ENCODE measurements at places on chromosomes 16 and 17.

GRCh38 chr16:1156055-1156982 lies 3.4 kb downstream of the CACNA1H start:
- no peak for DNase-seq

DNA sequence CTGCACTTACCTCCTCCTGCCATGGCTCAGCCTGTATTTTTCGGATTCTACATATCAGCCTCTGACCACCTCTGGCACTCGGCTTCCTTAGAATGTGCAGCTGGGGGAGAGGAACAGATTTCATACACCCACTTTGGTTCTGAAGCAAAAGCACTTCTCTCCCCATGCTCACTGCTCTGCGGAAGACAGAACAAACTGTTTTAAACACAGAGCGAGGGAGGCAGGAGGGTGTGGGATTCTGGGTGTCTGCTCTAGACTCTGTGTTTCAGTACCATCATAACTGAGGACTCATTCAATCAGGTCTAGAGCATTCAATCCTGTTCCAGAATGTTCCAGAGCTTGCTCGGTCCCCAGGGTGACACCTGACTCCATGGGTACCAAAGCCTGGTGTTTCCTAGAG lies 239.1 kb downstream of the GRIN2A start:
- no peak for DNase-seq

- no peak for DNase-seq
These were observed 235.2 kb downstream of the C16orf78 start for GRCh38 chr16:49608779-49609178.

- no peak for DNase-seq
These were observed 3.0 kb downstream of the CORO1A start for GRCh38 chr16:30186444-30186781.

GRCh38 chr17:79911430-79912399 lies 72.5 kb upstream of the CBX4 start:
- DNase-seq = no peak

GRCh38 chr17:45653616-45654015 lies 130.5 kb upstream of the CRHR1 start:
- DNase-seq = no peak

DNA sequence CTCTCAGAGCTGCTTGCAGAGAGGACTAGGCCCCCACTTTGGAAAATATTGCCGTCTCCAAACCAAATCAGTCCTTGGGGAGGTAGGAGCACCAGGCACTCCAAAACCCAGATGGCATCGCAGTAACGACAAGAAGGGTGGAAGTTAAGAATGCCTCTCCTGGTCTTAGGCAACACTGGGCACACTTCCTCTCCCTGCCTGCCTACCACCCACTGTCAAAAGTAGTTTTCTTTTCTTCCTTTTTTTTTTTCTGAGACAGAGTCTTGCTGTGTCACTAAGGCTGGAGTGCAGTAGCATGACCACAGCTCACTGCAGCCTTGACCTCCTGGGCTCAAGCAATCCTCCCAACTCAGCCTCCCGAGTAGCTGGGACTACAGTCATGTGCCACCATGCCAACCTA lies 47.2 kb downstream of the SRL start:
- no peak for DNase-seq

DNA sequence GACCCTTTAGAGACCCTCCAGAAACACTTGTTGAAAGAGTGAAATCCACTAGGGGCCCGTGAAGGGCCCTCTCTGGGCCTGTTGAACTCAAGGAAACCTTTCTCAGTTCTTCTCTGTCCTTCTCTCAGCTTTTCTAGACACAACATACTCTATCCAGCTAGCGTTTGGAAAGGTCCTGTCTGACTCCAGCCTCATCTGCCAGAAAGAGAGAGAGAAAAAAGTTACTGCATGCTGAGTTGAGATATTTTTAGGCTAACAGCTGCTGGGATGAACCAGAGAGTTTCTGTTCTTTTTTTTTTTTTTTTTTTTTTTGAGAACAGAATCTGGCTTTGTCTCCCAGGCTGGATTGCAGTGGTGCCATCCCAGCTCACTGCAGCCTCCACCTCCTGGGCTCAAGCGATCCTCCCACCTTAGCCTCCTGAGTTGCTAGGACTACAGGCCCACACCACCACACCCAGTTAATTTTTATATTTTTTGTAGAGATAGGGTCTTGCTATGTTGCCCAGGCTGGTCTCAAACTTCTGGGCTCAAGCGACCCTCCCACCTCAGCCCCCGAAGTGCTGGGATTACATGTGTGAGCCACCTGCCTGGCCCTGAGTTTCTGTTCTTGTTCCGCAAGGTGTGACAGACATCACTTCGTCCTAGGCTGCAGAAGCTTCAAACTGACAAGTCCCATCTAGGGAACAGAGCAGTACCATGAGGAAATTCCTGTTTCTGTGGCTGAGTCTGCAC lies 14.9 kb upstream of the TEX2 start:
- no peak for DNase-seq

DNA sequence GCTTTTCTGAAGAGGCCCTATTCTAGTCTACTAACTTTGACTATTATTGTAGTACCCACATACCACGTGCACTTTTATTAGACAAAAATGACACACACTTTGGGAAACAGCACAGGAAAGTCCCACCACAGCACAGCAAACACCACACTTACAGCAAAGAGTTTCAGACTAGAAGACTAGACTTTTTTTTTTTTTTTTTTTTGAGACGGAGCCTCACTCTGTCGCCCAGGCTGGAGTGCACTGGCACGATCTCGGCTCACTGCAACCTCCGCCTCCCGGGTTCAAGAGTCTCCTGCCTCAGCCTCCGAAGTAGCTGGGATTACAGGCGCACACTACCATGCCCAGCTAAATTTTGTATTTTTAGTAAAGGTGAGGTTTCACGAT lies 20.1 kb downstream of the YWHAE start:
- no peak for DNase-seq

- DNase-seq = no peak
These were observed 138.8 kb upstream of the ERCC4 start for GRCh38 chr16:13781169-13781564.

DNA sequence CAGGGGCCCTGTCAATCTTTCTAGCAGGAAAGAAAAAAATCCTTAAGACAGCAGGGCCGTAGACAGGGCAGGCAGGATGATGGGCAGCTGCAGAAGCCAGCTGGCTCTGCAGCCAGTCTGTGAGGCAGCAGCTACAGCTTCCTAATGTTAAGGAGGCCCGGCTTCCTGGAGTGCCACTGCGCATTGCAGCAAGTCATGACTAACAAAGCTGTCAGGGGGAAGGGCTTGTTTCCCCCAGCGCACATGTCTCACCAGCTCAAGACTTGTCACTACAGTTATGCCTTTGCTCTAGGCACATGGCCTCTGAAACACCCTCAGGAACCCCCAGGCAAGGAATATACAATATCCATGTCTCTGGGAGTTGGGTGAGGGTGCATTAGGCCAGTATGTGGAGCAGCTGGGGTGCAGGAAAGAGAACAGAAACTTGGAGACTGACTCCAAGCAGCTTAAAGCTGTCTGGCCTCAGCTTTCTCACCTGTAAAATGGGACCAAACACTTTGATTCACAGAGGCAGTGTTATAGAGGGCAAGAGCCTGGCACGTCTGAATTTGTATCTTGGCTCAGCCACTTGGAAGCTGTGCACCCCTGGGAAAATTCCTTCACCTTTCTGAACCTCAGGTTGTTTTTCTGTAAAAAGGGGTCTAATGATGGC lies 220.0 kb downstream of the HAPSTR1 start:
- no peak for DNase-seq

DNA sequence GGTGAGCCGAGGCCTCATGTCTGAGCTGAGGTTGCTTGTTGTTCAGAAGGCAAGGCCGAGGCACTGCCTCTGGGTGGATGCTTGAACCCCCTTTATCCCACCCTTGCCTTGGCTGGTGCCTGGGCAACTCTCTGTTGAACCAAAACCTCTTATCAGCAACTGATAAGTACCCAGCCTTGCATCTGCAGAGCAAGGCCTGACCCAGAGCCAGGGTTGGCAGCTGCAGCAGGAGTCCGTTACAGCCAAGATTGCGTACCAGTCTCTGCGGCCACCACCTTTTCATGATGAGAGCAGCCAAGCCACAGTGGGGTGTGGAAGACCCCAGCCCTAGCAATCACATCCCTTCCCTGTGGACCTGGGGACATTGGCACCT lies 118.3 kb downstream of the RAB11FIP4 start:
- no peak for DNase-seq

GRCh38 chr17:75551266-75551665 lies 25.8 kb downstream of the LLGL2 start:
- no peak for DNase-seq

DNA sequence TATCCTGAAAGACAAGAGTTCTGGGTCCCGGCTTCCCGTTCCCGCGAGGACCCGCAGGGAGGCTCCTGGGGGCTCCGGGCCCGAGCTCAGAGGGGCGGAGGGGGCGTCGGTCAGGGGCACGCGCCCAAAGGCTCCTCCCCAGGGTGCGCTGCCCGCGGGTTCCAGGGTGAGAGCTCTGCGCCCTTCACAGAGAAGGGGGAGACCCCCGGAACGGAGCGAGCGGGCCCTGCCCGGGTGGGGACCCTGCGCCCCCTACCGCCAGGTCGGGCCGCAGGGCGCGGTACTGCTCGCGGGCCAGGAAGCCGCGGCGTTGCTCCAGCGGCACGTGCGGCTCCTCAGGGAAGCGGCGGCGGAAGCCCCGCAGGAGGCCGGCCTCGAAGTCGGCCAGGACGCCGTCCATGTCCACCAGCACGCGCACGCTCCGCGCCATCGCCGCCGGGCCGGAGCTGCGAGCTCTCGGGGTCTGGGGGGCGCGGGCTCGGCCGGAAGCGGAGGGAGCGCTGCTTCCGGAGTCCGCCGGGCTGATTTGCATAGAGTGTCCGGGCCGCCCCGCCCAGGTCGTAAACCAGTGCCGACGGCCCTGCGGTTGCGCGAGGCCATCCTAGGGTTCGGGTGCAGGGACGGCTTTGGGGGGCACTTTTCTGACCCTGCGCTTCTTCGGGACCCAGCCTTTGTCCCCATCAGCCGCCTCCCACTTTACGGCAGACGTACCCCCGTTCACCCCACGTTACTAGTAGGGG lies at the start of gene NT5C:
TSS of gene NT5C (minus strand) at position 465 of the 740 bp plus-strand sequence. CDS start at position 430, 35 bp downstream.
- DNase-seq = peak; percentile 70

GRCh38 chr17:42288803-42289610 lies 709 bp downstream of the STAT5A start:
- DNase-seq = peak; percentile 28

GRCh38 chr16:67163999-67164558 lies 466 bp upstream of the HSF4 start:
- DNase-seq = no peak

- DNase-seq = no peak
These were observed 11.3 kb downstream of the NUBP1 start for GRCh38 chr16:10754941-10755340.

DNA sequence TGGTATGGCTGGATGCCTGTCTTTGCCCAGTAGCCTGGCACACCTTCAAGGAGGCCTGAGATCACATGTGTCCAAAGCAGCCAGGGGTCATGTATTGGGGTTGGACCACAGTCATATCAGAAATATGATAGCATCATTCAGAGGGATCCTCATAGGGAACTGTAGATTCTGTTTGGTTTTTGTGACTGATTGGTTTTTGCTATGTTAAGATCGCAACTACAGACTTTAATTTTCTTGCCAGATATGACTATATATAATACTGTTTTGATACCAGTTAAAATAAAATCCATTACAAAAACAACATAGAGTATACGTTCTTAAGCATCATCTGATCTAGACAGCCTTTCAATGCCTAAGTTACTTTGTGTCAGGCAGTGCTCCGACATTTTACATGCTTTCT lies 11.8 kb upstream of the SMPD3 start:
- no peak for DNase-seq

- DNase-seq = no peak
These were observed 53.4 kb downstream of the ACTG1 start for GRCh38 chr17:81459224-81459623.

DNA sequence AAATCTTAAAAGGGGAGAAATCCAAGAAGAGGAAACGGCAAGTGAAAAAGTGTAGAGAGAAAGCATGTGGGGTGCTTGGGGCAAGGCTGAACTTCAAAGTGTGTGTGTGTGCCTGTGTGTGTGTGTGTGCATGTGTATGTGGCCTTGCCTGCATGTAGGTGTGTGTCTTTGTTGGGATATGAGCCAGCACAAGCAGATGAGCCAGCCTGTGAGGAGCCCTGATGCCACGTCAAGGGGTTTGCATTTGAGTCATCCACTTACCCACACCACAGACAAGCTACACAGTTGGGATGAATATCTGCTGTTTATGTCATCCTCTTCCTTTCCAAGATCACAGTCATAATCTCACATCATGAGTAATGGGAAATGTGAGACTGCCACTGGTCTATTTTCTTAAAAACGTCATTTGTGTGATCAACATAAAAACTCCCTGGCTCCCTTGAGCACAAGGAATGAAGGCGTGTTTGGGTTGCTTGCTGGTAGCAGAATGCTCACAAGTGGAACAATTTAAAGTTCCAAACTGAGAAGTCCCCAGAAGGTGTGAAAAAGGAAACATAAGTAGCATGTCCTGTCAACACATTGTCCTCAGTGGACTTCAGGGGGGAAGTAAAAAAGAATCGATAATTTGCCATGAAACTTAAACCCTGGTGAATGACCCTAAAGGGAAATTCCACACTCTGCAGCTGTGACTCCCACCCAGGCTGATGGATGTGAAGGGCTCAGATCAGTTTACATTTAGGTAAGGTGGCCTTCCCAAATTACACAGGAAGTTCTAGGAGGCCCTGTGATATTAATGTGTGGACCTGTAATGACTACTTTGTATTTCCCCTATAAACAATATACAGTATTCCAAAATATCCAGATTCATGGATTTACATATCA lies 14.7 kb downstream of the KCTD19 start:
- no peak for DNase-seq

- no peak for DNase-seq
These were observed 6.0 kb downstream of the ADAP2 start for GRCh38 chr17:30927756-30928155.

DNA sequence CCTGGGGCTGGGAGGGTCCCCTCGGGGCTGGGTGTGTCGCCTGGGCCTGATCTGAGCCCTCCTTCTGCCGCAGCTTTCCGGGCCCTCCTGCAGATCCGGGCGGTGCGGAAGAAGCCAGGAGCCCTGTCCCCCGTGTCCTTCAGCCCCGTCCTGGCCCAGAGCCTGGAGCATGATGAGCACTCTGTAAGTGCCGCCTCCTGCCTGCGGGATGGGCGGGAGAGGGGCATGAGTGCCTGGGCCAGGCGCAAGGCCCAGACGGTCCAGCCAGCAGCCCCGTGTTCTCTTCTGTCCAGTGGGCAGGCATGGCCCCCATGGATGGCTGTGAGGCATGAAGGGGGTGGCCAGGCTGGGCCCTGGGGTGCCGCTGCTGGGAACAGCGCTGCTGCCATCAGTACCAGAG lies 16.0 kb upstream of the NUDT16L1 start:
- no peak for DNase-seq

DNA sequence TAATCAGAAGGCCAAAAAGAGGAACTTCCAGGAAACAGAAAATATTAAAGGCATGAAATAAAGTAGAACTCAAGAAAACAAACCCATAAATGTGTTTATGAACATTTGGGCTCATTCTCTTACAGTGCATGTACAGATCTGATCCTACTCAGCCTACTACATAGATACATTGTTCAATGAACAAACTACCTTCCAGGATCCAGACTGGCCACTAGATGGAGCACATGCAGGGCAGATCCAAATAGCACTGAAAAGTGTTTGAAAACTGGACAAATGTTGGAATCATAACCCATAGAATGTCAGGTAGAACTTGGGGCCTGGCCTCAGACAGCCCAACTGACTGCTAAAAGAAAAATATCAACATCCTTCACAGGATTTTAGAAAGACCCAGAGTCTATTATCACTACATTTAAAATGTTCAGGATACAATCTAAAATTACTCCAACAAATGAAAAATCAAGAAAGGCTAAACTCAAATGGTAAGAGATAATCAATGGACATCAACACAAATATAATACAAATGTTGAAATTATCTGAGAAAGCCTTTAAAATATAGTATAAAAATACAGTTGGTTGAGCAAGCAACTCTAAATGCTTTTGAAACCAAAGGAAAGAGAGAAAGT lies 122.4 kb upstream of the NUDT7 start:
- DNase-seq = peak; percentile 19

All from NCI-H1105 (cell line).